ENCODE measurements at places on chromosomes 2 and 18. TPM values are rescaled to one million over a fixed set of nuclear protein-coding genes. Genes with fewer than 3 reads are reported as not detected.
A peak's percentile ranks its signal among the peaks of the same experiment; 100 is the strongest.

- H3K4me1 ChIP-seq = no peaks in the 10 kb centered on the region
- H3K36me3 ChIP-seq = no peaks in the 10 kb centered on the region
- peaks cover 40% of the 10 kb centered on the region for H3K27me3 ChIP-seq
Measured at GRCh38 chr2:30736461-30737325, 70.6 kb downstream of the CAPN13 start.

The CDH20 gene
- total RNA-seq = not detected

DNA sequence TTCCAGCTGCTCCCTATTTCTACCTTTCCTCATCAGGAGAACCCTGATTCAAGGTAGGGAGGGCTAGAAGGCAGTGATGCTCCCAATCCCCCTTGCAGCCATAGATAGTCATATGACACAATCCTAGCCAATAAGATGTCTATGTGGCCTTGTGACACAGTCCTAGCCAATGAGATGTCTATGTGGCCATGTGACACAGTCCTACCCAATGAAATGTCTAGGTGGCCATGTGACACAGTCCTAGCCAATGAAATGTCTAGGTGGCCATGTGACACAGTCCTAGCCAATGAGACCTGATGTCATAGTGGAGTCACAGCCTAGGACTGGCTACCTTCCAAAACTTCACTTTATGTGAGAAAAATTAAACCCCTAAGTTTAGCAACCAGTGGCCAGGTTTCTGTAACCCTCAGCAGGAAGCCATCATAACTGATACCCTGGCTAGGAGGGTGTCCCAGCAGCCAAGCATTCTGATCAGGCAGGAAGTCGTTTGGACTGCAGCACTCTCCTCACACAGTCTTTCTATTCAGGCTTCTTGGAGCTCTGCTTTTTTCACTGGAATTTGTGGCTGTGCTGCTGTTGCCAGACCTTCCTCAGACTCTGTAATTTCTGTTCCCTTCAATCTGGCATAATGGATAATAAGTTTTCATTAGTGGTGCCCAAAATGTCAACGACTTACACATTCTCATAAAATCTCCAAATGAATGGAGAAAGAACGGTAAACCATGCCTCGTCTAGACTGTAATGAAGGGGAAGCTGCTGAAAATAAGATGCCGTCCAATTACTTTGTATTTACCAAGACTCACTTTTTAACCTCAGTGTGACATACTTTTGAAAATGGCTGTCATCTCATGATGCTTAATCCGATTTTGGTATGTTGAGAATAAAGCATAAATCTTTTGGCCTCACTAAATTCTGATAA, 165.0 kb upstream of the NCKAP5 start:
- H3K4me3 ChIP-seq = no peak overlapping the region
- DNase-seq = no peak
- H3K27me3 ChIP-seq = no peaks in the 10 kb centered on the region
- H3K27ac ChIP-seq = peak overlapping the region; percentile 6
- H3K4me1 ChIP-seq = peaks cover 35% of the 10 kb centered on the region

GRCh38 chr2:79162132-79162531, 2.6 kb upstream of the REG3A start:
- peaks cover 2% of the 10 kb centered on the region for H3K27me3 ChIP-seq
- H3K4me1 ChIP-seq = no peaks in the 10 kb centered on the region
- no peaks in the 10 kb centered on the region for H3K36me3 ChIP-seq
- no peak overlapping the region for H3K27ac ChIP-seq

- no peaks in the 10 kb centered on the region for H3K27me3 ChIP-seq
- peaks cover 22% of the 10 kb centered on the region for H3K4me1 ChIP-seq
- DNase-seq = peak; percentile 43
- no peak overlapping the region for H3K4me3 ChIP-seq
Measured at GRCh38 chr2:8496079-8496478, 185.8 kb upstream of the ID2 start.

The TBR1 gene
- not detected for total RNA-seq

DNA sequence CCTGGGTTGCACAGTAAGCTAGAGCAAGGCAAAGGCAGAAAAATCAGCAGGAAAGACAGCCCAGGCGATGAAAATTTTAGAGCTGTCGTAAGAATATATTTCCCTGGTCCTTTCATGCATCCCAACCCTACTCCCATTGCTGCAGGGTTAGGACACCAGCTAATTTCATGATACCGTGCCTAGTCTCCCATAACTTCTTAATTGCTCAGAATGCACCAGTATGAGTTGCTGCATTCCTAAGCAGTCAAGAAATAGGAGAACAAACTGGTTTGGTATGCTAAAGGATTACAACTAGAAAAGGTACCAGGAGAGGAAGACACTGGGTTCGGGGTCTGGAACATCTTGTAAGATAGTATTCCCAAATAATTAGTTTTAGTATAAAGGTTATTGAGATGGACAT, 269.4 kb upstream of the NRXN1 start:
- H3K4me3 ChIP-seq = no peak overlapping the region
- peaks cover 5% of the 10 kb centered on the region for H3K27me3 ChIP-seq
- DNase-seq = no peak
- no peaks in the 10 kb centered on the region for H3K36me3 ChIP-seq
- H3K27ac ChIP-seq = no peak overlapping the region

The PTH2R gene
- total RNA-seq = not detected

The DUSP28 gene
- 4.7 TPM for total RNA-seq

GRCh38 chr2:67954093-67954748, 108.6 kb downstream of the C1D start:
- DNase-seq = no peak
- H3K4me3 ChIP-seq = no peak overlapping the region
- H3K36me3 ChIP-seq = no peaks in the 10 kb centered on the region
- H3K4me1 ChIP-seq = no peaks in the 10 kb centered on the region
- H3K27ac ChIP-seq = no peak overlapping the region

DNA sequence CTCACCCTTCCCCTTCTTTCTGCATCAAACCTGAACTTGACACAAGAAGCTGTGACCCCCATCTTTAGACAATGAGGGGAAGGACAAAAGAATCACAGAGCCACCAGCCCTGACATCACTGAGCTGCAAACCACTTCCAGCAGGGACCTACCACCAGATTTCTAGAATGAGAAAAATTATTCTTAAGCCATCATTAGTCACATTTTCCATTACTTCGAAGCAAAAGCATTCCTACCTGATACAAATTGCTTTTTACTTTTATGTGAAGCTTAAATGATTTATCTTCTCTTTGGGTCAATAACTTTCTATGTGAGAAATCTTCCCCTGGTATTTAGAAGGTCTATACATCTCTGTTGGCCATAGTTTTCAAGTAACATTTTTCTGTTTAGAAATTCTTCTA, 134.8 kb downstream of the TCF4 start:
- H3K27me3 ChIP-seq = no peaks in the 10 kb centered on the region
- H3K36me3 ChIP-seq = no peaks in the 10 kb centered on the region

- H3K27me3 ChIP-seq = peaks cover 19% of the 10 kb centered on the region
- H3K36me3 ChIP-seq = no peaks in the 10 kb centered on the region
- H3K4me3 ChIP-seq = no peak overlapping the region
- DNase-seq = peak; percentile 72
Measured at GRCh38 chr2:26494891-26495290, 17.0 kb upstream of the OTOF start.

GRCh38 chr2:142052220-142052863, 78.5 kb downstream of the LRP1B start:
- H3K36me3 ChIP-seq = no peaks in the 10 kb centered on the region
- no peaks in the 10 kb centered on the region for H3K4me1 ChIP-seq
- no peak overlapping the region for H3K27ac ChIP-seq
- H3K4me3 ChIP-seq = no peak overlapping the region
- no peak for DNase-seq
- no peaks in the 10 kb centered on the region for H3K27me3 ChIP-seq

The SEPTIN10 gene
- total RNA-seq = 90.9 TPM

GRCh38 chr2:16330012-16330411, 335.6 kb downstream of the CYRIA start:
- no peak for DNase-seq
- H3K4me1 ChIP-seq = no peaks in the 10 kb centered on the region
- no peak overlapping the region for H3K4me3 ChIP-seq

GRCh38 chr18:10291568-10291981, 162.9 kb upstream of the APCDD1 start:
- no peak overlapping the region for H3K4me3 ChIP-seq
- peaks cover 2% of the 10 kb centered on the region for H3K36me3 ChIP-seq
- H3K27ac ChIP-seq = no peak overlapping the region
- H3K27me3 ChIP-seq = no peaks in the 10 kb centered on the region
- DNase-seq = no peak
- H3K4me1 ChIP-seq = peaks cover 3% of the 10 kb centered on the region

- no peak for DNase-seq
- no peaks in the 10 kb centered on the region for H3K27me3 ChIP-seq
- H3K4me3 ChIP-seq = no peak overlapping the region
- H3K4me1 ChIP-seq = peaks cover 5% of the 10 kb centered on the region
Measured at GRCh38 chr2:127321303-127321702, 27.4 kb upstream of the ERCC3 start.

DNA sequence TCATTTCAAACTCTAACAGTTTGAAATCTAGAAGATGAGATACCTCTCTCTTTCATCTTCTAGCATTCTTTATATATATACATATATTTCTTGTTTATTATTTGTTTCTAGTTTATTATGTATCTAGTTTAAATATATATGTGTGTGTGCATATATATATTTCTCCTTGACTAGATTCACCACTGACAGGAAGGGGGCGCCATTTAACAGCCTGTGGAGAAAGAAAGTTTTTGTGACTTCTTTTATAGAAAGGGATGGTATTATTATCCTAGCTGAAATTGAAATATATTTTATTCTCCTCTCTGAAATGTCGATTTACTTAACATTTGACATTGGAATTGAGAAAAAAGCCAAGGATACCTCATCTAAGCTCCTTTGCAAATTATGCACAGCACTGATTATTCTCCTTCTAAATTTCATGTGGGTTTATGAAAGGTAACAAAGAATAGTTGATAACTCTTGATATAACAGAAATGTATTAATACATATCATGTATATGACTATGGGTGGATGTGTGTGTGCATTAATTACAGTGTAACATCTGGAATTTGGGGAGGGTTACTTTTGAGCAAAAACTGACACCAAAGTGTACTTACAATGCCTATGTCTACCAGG, 160.7 kb upstream of the NT5C1B start:
- no peak overlapping the region for H3K27ac ChIP-seq
- no peaks in the 10 kb centered on the region for H3K36me3 ChIP-seq
- H3K27me3 ChIP-seq = no peaks in the 10 kb centered on the region
- DNase-seq = no peak
- no peak overlapping the region for H3K4me3 ChIP-seq

DNA sequence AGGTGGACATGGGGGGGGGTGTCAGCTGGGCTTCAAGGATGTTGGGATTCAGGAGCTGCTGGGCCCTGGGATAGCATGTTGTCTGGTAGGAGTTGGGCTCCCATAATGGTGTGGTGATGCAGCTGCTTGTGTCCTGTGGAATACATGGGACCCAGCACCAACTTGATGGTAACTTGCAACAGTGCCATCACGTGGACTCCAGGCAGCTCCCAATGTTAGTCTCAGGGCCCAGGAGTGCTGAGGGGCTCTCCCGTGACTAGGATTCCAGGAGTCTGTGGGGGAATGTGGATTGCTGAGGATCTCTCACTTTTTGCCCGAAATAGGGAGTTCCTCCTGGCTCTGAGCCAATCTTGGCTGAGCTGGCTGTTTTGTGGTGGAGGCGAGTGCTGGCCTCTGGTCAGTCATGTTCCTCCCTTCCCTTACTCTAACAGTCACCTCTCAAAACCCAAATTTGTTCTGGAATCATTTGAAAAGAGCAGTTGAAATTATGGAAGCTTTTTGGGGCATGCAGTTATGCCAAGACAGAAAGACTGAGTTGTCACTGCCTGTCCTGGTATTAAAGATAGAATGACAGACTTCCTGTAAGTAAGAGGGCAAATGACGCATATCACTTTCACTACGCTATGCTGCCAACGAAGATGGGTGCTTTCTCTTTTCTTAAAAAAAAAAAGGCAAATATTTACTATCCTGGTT, 607.1 kb downstream of the ADCYAP1 start:
- H3K4me1 ChIP-seq = no peaks in the 10 kb centered on the region
- no peak overlapping the region for H3K27ac ChIP-seq
- no peak for DNase-seq
- no peaks in the 10 kb centered on the region for H3K27me3 ChIP-seq

The ARHGEF33 gene
- 0.51 TPM for total RNA-seq

The KIF5C gene
- 3.8 TPM for total RNA-seq

The AKAIN1 gene
- not detected for total RNA-seq

GRCh38 chr18:3027370-3027891, 14.5 kb upstream of the LPIN2 start:
- H3K36me3 ChIP-seq = no peaks in the 10 kb centered on the region
- no peaks in the 10 kb centered on the region for H3K27me3 ChIP-seq

DNA sequence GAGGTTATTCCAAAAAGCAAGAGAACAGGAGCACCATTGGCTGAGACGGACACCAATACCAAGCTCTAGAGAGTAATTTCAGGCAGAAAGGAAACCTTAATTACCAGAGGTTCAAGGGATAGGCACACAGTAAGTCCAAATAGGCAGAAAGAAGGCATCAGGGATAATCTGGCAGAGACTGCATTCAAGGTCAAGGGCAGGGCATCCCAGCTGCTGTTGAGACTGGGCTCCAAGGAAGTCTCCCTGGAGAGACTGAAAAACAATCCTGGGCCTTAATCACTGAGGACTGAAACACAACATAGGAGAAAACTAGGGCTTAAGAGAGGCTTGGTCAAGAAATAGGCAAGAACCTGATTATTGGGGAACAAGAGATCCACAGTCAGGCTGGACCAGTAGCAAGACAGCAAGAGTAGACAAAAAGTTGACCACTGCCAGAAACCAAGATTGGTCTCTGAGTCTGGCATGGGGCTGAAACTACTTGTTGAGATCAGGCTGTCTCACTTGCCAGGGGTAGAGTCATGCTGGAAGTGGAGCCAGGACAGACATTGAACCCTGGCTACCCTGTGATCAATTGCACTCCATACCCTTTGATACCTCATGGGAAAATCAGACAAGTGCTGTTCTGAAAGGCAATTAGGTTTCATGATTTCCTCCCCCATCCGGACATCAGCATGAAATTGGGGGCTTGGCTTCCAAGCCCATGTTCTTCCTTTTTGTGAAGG, 193.2 kb upstream of the TNP1 start:
- H3K36me3 ChIP-seq = no peaks in the 10 kb centered on the region
- H3K4me1 ChIP-seq = peaks cover 60% of the 10 kb centered on the region
- H3K4me3 ChIP-seq = no peak overlapping the region
- DNase-seq = no peak

The GKN1 gene
- 0.37 TPM for total RNA-seq

DNA sequence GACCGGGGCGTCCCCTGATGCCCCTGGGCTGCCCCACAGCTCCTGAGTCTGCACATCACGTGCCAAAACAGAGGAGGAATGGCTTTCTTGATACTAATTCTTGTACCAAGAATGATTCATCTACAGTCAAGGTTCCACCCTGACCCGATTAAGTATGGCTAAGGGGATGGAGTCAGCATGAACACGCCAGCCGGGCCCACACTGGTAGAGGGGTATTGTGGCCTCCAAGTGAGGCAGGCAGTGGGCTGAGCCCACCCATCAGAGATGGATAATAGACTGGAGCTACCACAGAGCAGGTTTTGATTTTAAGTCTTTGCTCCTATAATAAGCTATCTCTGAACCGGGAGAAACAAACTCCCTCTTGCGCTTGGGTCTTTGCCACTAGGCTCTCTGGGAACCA, 17.9 kb upstream of the GNAL start:
- no peak for DNase-seq
- no peak overlapping the region for H3K27ac ChIP-seq
- H3K36me3 ChIP-seq = no peaks in the 10 kb centered on the region
- no peak overlapping the region for H3K4me3 ChIP-seq
- H3K27me3 ChIP-seq = peaks cover 26% of the 10 kb centered on the region

GRCh38 chr2:189297446-189297845, 117.9 kb upstream of the COL5A2 start:
- no peak for DNase-seq
- no peaks in the 10 kb centered on the region for H3K36me3 ChIP-seq
- peak overlapping the region; percentile 84 for H3K27ac ChIP-seq
- no peak overlapping the region for H3K4me3 ChIP-seq
- H3K27me3 ChIP-seq = no peaks in the 10 kb centered on the region
- H3K4me1 ChIP-seq = peaks cover 48% of the 10 kb centered on the region

GRCh38 chr2:205969584-205969983, 116.4 kb downstream of the INO80D start:
- peaks cover 6% of the 10 kb centered on the region for H3K27me3 ChIP-seq
- no peak for DNase-seq
- H3K36me3 ChIP-seq = no peaks in the 10 kb centered on the region
